ENCODE measurements at places on chromosomes 12 and 14. TPM values are rescaled to one million over a fixed set of nuclear protein-coding genes. Genes with fewer than 3 reads are reported as not detected.

The ALX1 gene
- total RNA-seq: not detected

The NKX2-1 gene
- not detected for total RNA-seq

The TEX22 gene
- 0.84 TPM for total RNA-seq

The MIPOL1 gene
- 21.0 TPM for total RNA-seq

The ZBTB42 gene
- total RNA-seq: 12.3 TPM

The DIO3 gene
- 4.2 TPM for total RNA-seq

The LRRC10 gene
- not detected for total RNA-seq

The NFATC4 gene
- 119 TPM for total RNA-seq

The SIX6 gene
- total RNA-seq: not detected

The SERPINA10 gene
- total RNA-seq: not detected

The OR2AP1 gene
- not detected for total RNA-seq

The DBX2 gene
- total RNA-seq: not detected

The BATF gene
- 3.8 TPM for total RNA-seq

The CMA1 gene
- total RNA-seq: not detected

- DNase-seq: no peak
Observed at GRCh38 chr14:92463141-92463540, 50.4 kb upstream of the RIN3 start.

- DNase-seq: no peak
Observed at GRCh38 chr14:80080601-80081000, 130.7 kb downstream of the DIO2 start.

DNA sequence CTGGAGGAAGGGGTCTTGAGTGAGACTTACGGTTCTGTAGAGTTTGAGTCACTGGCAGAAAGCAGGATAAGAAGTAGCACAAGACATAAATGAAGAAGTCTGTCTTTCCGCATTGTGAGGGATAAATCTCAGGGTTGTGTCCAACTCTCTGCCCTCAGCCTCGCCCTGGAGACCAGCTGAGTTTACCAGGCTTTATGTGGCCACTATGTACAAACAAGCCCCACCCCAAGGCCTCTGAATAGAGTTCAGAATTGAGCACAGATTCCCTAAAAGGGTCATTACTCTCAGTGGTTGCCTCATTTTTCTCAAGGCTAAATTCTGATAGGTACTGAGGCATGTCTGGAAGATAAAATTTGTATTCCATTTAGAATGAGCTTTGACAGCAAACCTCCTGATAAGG lies at the start of gene PZP:
TSS of gene PZP (minus strand) at position 167 of the 400 bp plus-strand sequence. CDS start at position 113, 54 bp downstream.
- no peak for DNase-seq

DNA sequence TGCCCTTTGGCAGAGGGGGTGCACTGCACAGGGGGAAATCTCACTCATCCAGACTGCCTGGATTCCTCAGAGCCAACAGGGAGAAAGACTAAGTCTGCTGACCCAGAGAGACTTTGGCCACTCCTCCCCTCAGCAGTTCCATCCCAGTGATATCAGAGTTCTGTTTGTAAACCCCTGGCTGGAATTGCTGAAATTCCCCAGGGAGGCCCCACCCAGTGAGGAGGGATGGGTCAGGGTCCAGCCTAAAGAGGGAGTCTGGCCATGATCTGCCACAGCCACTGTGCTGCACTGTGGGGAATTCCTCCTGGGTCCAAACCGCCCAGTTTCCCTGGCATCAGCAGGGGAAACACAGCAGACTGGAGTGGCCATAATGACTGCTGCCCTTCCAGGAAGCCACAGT lies 54.9 kb upstream of the USP15 start:
- no peak for DNase-seq

GRCh38 chr14:43105305-43105704 lies 1401.8 kb downstream of the FSCB start:
- no peak for DNase-seq

- no peak for DNase-seq
Observed at GRCh38 chr12:122413516-122414404, 8.7 kb downstream of the CLIP1 start.

GRCh38 chr14:67453575-67454300 lies 34.8 kb downstream of the TMEM229B start:
- no peak for DNase-seq

DNA sequence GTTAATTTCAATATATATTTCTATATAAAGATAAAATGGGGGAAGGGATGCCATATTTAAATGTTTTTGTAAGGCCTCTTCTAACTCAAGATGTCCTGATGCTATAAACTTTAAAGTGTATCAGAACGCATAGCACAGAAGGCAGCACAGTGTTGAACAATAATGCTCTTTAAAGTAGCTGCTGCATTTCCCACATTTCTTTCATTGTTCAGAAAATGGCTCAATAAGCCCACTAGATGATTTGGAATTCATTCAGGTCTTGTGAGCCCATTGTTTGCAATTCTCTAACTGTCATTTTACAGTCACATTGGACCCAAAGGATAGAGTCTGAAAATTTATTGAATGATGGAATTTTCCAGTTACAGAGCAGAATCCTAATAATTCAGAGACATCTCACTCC lies 64.0 kb upstream of the PCED1B start:
- DNase-seq: no peak

GRCh38 chr12:46349253-46349652 lies 23.3 kb downstream of the SLC38A2 start:
- no peak for DNase-seq

- DNase-seq: no peak
Observed at GRCh38 chr12:105935106-105935505, 203.6 kb downstream of the NUAK1 start.

GRCh38 chr14:28876572-28876945 lies 110.0 kb downstream of the FOXG1 start:
- DNase-seq: no peak

GRCh38 chr12:124408822-124409517 lies 114.1 kb downstream of the RFLNA start:
- DNase-seq: no peak

- DNase-seq: peak; percentile 21
Observed at GRCh38 chr12:81077686-81078441, at the start of gene ACSS3. TSS of gene ACSS3 (plus strand) at chr12:81078079. CDS start at chr12:81078121, 42 bp downstream.

DNA sequence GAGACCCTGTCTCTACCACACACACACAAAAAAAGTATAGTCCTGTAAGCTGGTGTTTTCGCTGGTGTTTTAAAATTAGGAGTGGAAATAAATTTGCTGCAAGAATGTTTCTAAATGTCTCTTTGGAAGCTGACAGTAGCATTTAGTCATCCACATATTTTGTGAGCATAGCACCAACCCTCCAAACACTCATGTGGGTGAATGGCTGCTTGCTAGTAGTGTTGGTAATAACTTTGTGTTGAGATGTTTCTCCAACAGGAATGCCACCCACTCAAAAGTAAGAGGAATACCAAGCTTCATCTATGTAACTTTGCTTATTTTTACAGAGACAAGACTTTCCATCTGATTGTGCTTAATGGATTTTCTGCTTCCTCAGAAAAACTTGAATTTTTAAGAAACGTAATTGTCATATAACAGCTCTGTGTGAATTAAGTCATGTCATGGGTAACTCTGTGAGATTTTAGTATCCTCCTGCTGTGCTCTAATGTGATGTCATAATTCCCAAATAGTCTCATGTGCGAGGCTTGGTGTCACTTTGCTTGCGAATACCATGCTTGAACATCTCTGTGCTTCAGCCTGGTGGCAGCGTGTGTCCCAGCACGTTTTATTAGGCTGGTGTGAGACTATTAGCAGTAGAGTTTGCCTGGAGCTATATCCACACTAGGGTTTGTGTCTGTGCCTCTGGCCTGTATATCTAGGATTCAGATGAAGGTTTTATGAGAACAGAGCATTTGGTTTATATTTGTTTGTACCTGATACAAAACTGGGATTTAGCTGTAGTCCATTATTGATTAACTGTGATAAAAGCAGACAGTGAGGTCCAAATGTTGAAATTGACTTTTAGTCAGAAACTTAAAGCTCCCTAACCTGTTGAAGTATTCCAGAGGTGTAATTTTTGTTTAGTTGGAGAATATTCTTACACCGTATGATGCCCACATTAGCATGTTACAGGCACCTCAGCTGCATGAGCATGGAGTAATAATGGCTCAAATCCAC lies 80.5 kb downstream of the FBXW8 start:
- DNase-seq: no peak

GRCh38 chr12:98709022-98709421 lies 63.9 kb downstream of the APAF1 start:
- DNase-seq: no peak

GRCh38 chr14:87131879-87132278 lies 861.1 kb downstream of the GALC start:
- no peak for DNase-seq

DNA sequence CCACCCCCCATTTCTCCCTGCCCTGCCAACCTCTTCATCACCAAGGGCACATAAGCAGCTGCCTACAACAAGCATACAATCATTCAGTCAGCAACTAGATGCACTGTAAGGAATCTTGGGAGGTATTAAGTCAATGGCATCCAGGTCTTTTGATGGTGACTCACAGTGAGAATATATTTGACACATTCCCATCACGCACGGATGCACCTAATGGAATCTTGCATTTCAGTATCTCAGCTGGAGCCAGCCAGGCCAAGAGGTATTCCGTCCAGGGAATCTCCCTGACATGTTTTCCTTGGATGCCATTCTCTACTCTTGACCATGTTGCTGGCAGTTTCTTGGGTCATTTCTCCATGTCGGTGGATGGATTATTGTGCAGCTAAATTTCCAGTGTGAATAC lies 73.9 kb upstream of the CAPRIN2 start:
- DNase-seq: no peak

GRCh38 chr14:59823179-59823578 lies 47.4 kb downstream of the RTN1 start:
- no peak for DNase-seq

DNA sequence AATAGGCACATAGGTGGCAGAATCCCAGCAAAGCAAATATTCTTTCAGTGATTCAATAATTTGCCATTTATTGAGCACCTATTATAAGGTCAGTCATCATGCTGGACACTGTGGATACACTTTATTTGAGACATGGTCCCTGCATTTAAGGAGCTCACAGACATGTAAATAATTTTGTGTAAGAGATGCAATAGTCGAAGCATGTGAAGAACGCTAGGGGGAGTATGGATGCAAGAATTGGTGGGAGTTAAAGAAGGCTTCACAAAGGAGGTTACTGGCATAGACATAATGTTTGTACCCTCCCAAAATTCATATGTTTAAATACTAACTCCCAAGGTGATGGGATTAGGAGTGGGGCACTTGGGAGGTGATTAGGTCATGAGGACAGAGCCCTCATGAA lies 260.6 kb upstream of the GARIN6 start:
- DNase-seq: no peak

- no peak for DNase-seq
Observed at GRCh38 chr14:35695647-35696046, 113.4 kb downstream of the RALGAPA1 start.

DNA sequence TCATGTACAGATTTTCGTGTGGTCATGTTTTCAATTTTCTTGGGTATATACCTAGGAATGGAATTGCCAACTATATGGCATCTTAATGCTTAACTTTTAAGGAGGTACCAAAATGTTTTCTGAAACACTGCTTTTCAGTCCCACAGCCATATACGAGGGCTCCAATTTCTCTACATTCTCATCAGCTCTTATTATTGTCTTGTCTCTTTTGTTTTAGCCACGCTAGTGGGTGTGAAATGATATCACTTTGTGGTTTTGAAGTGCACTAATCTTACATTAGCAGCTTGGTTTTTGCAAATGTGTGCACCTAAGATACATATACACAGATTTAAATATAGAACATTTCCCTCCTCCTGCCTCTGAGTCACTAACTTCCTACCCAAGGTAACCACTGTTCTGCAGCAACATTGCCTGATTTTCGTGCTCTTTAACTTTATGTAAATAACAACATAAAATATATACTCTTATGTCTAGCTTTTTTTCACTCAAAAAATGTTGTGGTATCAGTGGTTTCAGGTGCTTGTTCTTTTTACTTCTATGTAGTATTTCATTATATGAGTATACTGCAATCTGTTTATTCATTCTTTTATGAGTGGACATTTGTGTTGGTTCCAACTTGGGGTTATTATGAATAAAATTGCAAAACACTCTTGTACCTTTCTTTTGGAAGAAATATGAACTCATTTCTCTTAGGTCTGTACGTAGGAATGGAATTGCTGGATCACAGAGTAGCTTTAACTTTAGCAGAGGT lies 73.1 kb downstream of the ZFP36L1 start:
- DNase-seq: no peak

- DNase-seq: no peak
Observed at GRCh38 chr12:510071-510825, 50.5 kb downstream of the B4GALNT3 start.

DNA sequence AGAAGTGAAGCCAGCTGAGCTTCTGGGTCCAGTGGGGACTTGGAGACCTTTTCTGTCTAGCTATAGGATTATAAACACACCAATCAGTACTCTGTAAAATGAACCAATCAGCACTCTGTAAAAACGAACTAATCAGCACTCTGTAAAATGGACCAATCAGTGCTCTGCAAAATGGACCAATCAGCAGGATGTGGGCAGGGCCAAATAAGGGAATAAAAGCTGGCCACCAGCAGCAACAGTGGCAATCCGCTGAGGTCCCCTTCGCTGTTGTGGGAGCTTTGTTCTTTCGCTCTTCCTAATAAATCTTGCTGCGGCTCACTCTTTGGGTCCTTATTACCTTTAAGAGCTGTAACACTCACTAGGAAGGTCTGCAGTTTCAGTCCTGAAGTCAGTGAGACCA lies 72.3 kb downstream of the NTS start:
- DNase-seq: no peak

DNA sequence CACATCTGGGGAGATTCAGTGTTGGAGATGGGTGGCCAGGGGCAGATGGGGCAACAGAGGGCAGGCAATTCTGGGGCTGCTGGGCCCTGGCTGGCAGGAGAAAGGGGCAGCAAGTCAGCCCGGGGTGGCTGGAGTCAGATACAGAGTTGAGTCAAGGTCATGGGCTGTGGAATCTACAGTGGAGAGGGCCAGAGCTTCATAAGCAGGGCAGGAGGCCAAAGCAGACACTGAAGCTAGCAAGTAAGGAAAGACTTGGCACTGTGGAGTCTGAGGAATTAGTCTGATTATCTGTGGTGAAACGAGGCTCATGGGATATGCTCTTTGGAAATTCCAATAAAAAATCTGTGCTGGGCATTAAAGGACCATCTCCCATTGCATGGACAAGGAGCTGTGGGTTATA lies 95.5 kb downstream of the TMX1 start:
- peak; percentile 50 for DNase-seq

DNA sequence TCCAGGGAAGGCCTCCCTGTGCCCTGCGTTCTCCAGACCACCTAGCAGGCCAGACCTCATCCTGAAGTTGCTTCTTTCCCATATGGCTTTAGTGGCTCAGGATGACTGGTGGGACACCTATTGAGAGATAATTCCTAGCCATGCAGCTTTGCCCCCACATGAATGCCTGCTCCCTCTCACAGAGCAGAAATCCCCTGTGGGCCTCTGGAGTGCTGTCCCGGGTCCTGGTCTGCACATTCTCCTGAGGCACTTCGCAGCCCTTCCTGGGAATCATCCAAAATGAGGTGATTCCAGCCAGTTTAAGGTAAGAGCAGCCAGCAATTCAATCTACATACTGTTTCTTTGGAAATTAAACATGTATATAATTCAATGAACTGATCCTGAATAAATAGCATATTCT lies 135.9 kb downstream of the GPR65 start:
- no peak for DNase-seq

GRCh38 chr12:52252728-52253343 lies 19.8 kb downstream of the KRT7 start:
- DNase-seq: no peak

GRCh38 chr12:132686825-132687210 lies 324 bp downstream of the POLE start:
- no peak for DNase-seq

- no peak for DNase-seq
Observed at GRCh38 chr12:57905812-57906475, 35.4 kb upstream of the ATP23 start.
